BJ (cell line): ENCODE measurements at places on chromosomes 2 and 18.

GRCh38 chr2:10057231-10058107 lies 14.1 kb downstream of the KLF11 start:
- DNase-seq: no peak

- DNase-seq: no peak
Measured at GRCh38 chr2:197251576-197251975, 59.0 kb downstream of the ANKRD44 start.

- no peak for DNase-seq
Measured at GRCh38 chr2:72993147-72993932, 76.0 kb downstream of the EMX1 start.

DNA sequence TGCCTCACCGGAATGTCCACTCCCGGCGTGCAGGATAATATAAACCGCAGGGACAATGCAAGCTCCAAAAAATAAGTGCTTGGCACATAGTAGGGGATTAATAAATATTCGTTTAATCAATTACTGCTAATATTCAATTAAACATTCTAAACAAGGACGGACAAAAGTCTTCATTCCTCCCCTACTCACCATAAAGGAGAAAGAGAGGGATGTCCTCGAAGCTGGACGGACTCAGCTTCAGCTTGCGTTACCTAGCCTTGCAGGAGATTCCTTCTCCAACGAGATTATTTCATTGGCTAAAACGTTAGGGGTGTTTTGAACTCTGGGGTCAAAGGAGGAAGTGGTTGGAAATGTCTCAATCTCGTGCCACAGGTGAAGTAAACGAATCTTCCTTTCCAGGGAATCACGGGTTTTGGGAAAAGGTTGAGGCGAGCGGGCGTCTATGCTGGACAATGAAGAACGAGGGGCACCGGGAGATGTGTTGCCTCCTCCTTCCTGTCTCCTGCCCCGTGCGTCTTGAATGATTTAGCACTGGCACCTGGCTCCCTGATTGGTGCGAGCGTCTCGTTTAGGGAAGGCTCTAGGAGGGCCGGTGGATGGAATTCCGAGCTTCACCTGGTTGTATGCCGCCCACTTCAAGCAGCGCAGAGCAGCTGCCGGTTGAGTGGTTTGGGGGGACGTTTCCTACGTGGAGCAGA lies 2.0 kb upstream of the GAD1 start:
- no peak for DNase-seq

DNA sequence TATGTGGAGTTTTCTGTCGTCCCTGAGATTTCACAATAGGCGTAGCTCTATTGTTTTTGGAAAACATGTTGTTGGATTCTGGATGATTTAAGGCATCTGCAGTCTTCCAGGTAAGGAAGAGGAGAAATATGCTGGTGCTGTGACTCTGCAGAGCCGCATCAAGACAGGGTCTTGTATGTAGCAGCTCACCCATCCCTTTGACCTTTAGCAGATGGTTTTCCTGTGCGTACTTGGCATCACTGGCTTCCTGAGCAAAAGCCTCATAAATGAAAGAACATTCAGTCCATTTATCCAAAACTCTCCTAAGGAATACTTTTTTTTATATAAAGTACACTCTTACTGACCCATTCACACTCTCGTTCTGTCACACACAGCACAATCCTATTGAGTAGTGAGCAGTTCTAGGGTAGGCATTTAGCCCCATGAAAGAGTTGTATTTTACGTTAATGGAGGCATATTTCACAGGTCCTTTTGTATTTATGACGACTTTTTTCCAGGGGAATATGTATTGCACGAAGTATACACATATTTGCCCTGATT lies 443.9 kb downstream of the STK39 start:
- DNase-seq: no peak

DNA sequence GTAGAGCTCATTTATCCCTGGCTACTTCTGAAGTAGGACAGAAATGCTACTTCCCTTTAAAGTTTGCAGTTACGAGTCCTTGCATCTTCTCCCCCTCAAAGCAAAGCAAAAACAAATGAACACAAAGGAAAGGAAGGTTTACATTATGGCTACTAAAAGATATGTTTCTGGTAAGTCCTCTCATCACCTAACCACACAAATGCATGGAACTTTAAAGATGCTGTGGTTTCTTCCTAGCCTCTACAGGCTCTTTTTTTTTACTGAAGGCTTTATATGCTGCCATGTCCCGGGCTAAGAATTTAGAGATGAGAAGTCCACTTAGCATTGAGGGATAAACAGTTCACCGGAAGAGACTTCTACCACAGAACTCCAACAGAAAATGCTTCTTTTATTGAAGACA lies 291.2 kb downstream of the SS18 start:
- DNase-seq: no peak

- DNase-seq: peak; percentile 26
Measured at GRCh38 chr2:1052771-1053191, 102.1 kb downstream of the SNTG2 start.

DNA sequence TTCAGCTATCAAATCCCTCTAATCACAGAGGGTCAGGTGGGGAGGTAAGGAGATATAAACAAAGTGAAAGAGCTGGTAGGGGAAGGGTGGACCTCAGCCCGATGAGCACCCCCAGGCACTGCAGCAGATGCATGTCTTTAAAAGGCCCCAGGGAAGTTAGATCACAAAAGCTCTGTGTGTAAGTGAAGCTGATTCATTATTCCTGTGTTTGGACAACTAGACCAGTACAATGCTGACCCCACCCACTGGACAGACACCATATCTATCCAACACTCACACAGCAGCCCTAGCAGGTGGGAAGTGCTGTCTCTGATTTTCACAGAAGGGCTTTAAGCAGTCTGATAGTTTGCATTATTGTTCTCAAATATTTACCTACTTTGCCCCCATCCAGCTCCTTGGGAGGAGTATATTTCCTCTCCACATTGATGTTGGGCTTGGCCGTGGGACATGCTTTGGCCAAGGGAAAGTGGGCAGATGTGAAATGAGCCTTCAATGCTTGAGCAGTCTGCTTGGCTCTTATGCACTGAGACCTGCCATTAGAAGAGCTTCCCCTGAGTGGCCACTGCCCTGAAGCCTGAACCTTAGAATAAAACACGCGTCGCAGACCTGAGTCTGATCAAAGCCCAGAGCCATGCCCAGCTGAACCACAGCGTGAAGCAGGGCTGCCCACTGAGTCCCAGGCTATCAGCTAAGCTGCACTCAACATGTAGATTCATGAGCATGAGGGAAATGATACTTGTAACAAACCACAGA lies 111.4 kb downstream of the COPS8 start:
- DNase-seq: no peak

DNA sequence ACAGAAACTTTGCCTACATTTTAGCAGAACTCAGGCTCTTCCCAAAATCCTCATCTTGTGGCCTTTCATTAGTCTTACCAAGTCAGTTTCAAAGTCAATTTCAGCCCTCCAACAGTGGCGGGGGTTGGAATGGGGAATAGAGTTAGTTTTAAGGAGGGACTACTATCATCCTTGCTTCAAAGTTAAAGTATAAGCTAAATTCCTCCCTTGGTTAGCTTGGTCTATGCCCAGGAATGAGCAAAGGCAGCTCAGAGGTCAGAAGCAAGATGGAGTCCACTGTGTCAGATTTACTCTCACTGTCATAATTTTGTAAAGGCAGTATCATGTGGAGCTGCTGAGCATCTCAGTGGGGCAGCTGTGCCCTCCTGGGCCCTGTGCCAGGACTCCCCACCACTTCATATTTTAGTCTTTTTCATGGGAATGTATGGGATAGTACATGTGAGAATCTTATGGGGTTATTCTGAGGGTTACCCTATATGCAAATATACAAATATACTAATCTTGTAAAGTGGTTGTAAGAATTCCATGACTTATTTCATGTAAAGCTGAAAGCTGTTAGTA lies 145.2 kb upstream of the MMADHC start:
- DNase-seq: no peak

- no peak for DNase-seq
Measured at GRCh38 chr18:49486134-49486533, 900 bp downstream of the C18orf32 start.

DNA sequence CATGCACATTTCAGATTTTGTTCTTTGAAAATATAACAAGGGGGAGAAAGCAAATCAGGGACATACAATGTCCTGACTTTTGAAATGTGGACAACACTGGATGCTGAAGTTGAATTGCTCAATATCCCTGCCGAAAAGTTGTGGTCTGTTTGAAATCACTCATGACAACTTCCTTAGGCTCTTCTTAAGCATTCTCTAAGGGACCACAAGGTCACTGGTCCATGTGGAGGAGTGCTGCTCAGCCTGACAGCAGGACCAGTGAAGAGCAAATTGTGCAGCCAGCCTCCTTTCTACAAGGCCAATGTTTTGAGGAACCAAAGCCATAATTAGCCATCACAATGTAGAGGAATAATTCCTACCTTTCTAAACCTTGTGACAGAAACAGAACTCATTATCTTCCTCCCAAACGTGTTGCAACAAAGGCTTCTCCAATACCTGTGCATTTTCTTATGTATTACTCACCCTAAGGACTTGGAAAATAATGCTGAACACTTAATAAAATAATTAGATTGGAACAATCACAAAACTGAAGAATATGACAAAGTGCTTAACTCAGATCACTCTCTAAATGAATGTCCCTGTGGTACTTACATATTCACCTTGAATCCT lies 1477.6 kb upstream of the NXPH2 start:
- no peak for DNase-seq

GRCh38 chr2:202014318-202014717 lies 19.3 kb upstream of the FZD7 start:
- no peak for DNase-seq

DNA sequence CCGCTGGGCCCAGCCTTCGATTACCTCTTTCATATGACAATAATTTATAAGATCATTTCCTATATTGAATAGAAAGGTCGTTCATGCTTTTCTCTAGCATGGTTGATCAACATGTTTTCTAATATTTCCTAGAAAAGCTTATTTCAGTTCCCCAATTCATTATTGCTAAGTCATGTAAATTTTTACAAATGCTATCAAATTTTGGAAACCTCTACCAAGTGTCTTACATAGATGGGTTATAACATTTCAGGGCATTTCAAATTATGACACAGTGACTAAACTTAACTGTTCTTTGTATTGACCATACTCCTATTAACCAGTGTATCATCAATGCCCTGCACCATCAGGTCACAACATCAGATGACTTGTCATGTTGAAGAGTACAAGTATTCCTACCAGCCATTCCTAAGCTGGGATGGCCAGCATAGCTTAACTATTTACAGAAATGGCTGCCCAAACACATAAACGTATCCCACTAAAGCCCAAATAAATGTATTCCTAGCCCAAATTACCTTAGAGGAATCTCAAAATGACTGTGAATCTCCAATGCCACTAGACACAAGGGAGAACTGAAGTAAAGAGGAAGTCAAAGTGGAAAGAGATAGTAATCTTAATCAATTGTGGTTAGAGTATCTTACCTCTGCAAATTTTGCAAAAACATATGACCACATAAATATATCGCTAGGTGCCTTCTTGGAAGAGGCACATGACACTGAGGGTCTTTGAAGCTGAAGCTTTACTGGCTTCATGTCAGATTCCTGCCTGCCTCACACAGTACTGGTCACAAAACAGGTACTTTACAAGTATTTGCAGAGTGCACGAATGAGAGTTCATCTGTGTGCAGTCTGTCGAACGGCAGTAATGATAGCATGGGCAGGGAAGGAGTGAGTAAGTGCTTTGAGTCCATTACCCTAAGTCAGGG lies 87.3 kb upstream of the TLK1 start:
- DNase-seq: no peak

DNA sequence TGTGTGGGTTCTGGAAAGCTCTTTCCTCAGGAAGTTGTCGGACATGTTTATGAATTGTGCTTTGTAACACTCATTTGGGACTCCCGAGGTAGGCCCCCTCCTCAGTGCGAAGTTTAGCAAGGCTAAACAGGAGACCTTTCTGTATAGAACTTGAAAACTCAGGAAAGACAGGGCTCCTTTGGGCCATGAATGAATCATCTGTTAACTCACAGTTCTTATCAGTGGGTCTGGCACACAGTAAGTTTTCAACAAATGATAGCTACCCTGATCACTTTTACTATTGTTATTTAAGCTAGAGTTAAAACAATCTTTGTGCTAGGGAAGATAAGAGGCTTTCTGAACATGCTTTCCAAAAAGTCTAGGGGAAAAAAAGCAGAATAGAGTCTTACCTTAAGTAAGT lies 430.5 kb upstream of the ETAA1 start:
- no peak for DNase-seq

GRCh38 chr18:48052842-48053241 lies 122.4 kb upstream of the SMAD2 start:
- no peak for DNase-seq
